Right hindlimb (tissue), 1 donor: ENCODE measurements at places on chromosomes 5 and 9.

DNA sequence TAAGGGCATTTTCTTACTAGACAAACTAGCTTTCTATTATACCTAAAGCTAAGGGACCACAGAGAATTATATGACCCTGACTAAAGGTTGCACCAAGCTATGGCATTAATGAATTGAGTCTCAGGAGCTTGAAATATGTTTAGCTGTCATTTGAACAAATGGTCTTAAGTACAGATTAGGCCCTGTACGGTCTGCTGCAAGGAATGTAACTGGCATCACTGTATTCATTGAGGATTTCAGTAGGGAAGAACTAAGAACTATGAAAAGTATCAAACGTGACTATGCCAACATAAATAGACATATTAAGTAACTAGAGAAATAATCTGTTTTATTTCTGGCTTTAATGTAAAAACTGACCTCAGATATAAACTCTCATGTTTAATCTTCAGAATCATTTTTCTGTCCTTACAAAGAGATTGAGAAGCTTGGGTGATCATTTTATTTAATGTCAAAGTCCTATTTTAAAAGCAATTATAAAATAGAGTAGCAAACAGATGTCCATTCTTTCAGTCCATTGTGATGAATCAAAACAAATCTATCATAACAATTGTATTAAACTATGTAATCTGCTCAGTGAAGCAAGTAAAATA lies 845.9 kb downstream of the MAT2B start:
- DNase-seq, result no peak

GRCh38 chr5:53469946-53470687 lies 10.3 kb upstream of the FST start:
- DNase-seq, result no peak

- DNase-seq, result no peak
Measured at GRCh38 chr5:56386046-56386445, 152.9 kb upstream of the ANKRD55 start.

GRCh38 chr5:65919773-65920172 lies 6.6 kb upstream of the ERBIN start:
- DNase-seq, result no peak

DNA sequence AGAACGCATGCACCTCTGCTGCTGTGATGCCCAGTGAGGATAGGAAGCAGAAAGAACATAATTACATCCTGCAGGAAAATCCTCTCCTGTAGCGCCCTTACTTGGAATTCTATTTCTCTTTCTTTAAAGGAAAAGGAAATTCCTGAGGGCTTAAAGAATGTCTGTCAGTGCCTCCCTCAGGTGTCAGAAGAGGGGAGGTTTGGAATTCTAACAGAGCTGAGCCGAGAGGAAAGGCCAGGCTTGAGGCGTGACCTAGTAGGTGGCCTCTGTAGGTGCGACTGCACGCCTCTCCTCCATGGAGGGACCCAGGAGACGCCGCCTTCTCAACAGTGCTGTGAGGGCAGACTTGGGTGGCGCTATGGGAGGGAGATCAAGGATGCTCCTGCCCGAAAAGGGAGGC lies 55.9 kb upstream of the ERCC6L2 start:
- DNase-seq, result no peak

- DNase-seq, result no peak
Measured at GRCh38 chr5:116881921-116882531, 307.4 kb upstream of the SEMA6A start.

GRCh38 chr9:110142868-110143481 lies 65.0 kb downstream of the C9orf152 start:
- no peak for DNase-seq

- DNase-seq, result no peak
Measured at GRCh38 chr5:34626036-34626435, 30.1 kb upstream of the RAI14 start.

GRCh38 chr9:130237763-130238524 lies 27.6 kb upstream of the HMCN2 start:
- no peak for DNase-seq

DNA sequence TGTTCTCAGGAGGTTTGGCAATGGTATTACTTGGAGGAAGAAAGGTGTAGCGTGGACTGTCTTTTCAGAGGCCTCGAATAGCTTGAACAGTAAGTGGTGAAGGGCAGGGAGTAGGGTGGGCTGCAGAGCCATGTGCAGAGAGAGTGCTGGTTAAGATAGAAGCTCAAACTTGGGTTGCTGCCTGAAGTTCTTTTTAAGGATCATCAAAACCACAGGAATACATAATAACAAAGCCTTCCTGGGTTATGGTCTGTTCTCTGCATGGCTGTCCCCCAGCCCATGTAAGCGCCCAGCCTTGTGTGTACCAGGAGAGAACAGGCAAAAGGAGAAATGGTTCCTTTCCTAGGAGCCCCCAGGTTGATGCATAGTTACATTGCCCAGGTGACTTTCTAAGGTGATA lies 43.9 kb downstream of the RCL1 start:
- no peak for DNase-seq

- no peak for DNase-seq
Measured at GRCh38 chr5:66710557-66711088, 114.4 kb downstream of the MAST4 start.

- no peak for DNase-seq
Measured at GRCh38 chr5:96111080-96111756, 149.6 kb upstream of the ELL2 start.

GRCh38 chr5:153552886-153553285 lies 62.4 kb downstream of the GRIA1 start:
- no peak for DNase-seq

- DNase-seq, result no peak
Measured at GRCh38 chr5:160268121-160268520, 38.8 kb downstream of the FABP6 start.

DNA sequence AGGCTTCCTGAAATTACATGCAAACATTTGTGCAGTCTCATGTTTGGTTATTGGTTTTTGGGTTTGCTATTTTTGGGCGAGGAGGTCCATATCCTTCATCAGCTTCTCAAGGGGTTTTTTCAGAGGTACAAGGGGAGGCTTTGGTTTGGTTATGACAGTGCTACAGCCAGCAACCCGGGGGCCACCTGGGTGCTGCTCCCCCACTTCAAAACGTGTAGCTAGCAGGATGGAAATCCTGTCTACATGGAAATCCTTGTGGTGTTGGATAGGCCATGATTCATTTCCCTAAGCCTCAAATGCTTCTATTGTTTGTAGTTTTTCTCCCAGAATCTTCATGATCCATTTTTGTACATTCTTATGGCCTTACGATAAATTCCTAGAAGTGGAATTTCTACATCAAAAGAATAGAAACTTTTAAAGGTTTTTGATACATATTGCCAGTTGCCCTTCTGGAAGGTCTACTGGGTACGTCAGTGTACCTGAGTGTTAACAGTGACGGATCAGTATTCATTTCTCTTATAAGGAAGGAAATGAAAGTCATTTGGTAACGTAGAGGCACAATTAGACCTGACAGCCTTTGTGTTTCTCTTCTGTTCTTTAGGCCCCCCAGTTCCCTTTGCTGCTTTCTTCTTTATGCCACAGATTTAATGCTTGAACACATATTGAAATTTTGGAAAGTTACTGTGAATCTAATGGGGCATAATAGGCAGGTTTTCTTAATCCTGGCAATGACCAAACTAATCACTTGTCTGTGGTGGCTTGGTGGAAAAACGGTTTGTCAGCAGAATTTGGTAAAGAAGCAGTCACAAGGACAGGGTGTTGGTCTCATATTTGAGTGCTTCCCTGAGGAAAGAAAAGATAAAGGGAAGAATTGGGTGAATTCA lies 69.7 kb upstream of the ABL1 start:
- no peak for DNase-seq

DNA sequence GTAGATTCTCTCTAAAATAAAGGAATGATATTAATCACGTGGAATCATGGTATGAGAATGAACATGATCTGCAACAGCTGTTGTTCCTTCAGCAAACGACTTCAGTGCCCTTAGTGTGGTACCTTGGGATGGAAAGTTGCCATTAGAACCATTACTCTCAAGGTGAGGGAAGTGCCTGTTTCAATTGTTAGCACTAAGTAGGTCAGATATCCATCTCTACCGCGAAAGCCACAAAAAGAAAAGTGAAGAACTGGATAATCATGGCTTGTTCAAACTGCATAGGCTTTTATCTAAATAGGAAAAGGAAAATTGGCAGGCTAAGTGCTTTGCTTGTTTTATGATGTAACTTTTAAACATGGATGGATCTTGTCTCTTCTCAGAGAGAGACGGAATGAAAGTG lies 380.7 kb downstream of the MRPS30 start:
- DNase-seq, result no peak

GRCh38 chr9:87442451-87442850 lies 55.2 kb upstream of the DAPK1 start:
- no peak for DNase-seq

DNA sequence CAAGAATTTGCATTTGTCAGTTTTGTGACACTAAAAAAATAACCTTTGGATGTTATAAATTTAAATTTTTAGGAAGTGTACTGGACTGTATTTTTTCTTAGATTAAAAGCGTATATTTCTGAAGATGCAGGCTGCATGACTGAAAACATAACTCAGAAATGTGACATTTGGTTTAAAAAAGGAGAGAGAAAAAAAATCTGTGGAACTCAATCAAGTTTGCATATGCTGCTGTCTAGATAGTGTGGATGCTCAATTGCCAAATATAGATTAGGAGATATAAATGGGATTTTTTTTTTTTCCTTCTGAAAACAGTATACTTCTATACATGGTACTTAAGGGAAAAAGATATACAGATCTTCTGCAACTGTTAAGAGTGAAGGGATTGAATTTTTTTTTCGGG lies 402.3 kb downstream of the TAF11L14 start:
- DNase-seq, result no peak

GRCh38 chr5:118722122-118723020 lies 266.0 kb downstream of the DTWD2 start:
- DNase-seq, result no peak

DNA sequence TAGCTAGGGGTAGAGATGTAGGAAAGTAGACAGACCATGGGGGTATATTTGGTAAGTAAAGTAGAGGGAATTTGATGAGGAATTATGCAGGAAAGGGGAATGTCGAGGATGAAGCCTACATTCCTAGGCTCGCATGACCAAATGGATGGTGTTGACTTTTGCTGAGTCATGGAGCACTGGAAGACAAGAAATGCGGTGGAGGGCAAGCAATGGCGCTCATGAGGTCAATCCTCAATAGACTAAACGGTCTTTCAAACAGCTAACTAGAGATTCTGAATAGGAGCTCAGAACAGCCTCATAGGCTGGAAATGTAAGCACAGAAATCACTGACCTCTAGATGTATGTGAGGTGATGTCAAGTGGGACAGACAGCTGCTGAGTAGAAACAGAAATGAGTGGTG lies 50.7 kb upstream of the FST start:
- DNase-seq, result no peak

GRCh38 chr5:55918087-55919035 lies 67.2 kb downstream of the IL31RA start:
- DNase-seq, result no peak

GRCh38 chr5:104053353-104053649 lies 490.7 kb upstream of the NUDT12 start:
- no peak for DNase-seq

GRCh38 chr9:93473411-93473810 lies 20.0 kb upstream of the FAM120AOS start:
- no peak for DNase-seq

DNA sequence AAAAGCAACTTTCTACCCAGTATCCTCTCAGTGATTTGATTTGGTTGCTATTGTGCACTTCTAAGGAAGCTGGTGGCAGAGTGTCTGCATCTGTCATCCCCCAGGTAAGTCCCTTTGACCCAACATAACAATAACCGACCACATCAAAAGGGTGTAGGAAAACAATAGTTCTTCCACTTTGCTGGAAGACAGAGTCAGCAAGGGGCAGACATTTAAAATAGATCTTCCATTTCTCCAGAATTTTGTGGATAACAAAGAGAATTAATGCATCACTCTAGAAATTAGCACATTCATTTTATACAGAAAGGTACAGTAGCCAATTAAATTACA lies 177.5 kb downstream of the EBF1 start:
- DNase-seq, result no peak

- DNase-seq, result peak; percentile 74
Measured at GRCh38 chr9:69324549-69325401, at the start of gene ENTREP1. Gene ENTREP1, plus strand, starts transcription at chr9:69325215. Its CDS starts 95 bp downstream, at chr9:69325310.

DNA sequence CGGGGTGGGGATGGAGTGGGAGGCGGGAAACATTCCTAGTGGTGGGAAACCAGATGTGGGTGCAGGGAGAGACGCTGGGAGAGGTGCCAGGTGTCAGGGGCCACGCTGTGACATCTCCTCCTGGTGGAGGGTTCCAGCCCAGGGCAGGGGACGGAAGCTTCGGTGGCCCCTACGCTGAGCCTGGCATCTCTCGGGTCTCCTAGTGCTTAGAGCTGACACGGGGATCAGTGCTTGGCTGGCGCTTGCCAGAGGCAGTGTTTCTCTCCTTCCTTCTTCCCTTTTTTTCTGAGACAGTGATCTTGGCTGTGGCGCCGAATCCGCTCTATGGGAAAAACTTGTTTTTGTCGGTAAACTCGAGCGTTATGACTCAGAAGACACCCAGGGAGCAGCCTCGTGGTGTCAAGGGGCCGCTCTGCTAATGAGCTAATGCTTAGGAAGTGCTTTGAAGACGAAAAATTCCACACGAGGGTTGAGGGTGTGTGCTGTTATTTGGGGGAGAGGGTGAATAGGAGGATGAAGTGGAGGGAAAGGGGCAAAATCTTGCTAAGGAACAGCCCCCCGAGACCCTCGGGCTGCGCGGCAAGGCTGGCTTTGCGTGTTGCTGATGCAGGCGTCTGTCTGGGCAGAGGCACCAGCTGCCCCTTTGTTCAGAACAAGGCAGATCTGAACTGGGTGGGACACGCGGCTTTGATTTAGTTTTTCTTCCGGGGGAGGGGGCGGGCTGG lies 20.4 kb upstream of the IER5L start:
- DNase-seq, result peak; percentile 68

- no peak for DNase-seq
Measured at GRCh38 chr9:122263699-122264349, 816 bp downstream of the RBM18 start.

DNA sequence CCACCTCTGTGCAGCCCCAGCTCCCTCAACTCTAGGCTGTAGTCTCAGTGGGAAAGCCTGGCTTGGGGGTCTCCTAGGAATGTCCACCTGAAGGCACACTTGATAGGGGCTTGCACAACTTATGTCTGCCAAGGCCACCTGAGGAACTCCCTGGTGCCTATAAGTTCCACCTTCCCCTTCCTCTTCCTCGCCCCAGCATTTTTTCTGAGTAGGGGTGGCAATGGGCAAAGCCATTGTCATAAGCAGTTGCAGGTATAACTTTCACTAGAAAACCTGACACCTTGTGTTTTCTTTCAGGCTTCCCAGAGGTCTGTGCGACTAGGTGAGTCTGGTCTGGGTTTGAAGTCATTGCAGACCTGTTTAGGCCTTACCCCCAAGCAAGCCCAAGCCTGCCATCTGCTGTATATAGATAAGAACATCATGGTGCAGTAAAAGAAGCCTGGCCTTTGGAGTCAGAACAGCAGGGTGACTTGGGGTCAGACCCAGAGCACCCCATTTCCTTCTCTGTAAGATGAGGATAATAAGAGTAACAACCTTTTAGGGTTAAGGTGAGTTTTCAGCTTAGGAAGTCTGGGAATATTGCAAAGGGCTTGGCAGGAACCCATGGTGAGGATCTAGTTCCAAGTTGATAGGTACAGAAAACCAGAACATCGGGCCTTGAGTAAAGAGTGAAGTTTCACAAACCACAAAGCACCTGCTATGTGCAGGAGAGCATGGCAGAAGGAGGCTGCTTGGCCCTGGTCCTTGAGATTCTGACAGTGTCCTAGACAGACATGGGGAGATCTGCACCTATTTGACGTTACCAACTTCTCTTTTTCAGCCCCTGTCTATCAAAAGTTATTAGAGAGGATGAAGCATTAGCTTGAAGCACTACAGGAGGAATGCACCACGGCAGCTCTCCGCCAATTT lies 33.8 kb downstream of the TGFBI start:
- no peak for DNase-seq

GRCh38 chr5:113824307-113824706 lies 310.8 kb downstream of the YTHDC2 start:
- DNase-seq, result no peak
